CD4-positive, alpha-beta T cell treated with Interleukin-6 at 100 ng/mL for 8 hours (primary cell): ENCODE measurements at places on chromosomes 6 and 20.

DNA sequence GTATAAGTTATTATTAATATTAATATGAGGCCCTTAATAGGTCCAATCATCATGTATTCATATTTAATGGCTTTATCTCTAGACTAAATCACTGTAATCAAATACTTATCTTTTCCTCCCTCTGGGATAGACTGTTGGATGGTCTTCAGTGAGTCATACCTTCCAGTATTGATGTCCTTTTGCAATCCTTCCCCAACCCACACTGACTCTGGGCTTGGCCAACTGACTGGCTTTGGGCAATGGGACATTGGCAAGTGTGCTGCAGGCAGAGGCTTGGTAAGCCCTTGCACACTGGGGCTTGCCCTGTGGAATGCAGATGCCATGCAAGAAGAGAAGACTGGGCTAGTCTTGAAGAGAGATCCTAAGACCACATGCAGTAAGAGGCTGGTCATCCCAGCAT, 136.6 kb downstream of the CCDC170 start:
- no peak for DNase-seq

DNA sequence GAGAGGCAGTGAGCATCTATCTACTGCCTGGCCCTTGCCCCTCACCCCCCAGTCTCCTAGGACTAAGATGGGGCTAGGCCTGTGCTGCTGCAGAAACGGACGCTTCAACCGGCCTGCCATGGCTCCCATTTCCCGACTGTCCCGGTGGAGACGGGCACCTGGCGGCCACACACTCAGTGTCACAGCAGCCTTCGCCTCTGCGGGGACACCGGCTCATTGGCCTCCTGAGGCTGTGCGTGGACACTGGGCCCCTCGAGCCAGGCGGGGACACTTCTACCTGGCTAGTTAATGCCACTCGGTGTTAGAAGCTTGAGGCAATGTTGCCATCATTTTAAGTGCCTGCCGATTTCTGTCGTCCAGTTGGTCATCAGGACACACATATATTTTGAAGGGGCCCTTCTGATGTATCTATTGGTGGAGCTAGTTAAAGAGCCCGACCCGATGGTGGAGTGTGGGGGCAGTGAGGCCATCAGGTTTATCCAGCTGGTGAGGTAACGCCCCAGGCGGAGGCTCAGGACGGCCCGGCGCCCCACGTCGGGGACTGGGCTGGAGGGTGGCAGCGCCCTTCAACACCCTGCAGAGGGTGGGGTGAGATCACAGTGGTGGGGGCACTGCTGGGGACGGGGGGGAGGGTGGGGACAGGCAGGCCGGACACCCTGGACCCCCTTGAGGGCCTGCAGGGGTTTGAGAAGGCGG, 58.9 kb upstream of the GATA5 start:
- no peak for DNase-seq

- no peak for DNase-seq
These were observed 119.8 kb downstream of the SGK1 start for GRCh38 chr6:134198093-134198492.

DNA sequence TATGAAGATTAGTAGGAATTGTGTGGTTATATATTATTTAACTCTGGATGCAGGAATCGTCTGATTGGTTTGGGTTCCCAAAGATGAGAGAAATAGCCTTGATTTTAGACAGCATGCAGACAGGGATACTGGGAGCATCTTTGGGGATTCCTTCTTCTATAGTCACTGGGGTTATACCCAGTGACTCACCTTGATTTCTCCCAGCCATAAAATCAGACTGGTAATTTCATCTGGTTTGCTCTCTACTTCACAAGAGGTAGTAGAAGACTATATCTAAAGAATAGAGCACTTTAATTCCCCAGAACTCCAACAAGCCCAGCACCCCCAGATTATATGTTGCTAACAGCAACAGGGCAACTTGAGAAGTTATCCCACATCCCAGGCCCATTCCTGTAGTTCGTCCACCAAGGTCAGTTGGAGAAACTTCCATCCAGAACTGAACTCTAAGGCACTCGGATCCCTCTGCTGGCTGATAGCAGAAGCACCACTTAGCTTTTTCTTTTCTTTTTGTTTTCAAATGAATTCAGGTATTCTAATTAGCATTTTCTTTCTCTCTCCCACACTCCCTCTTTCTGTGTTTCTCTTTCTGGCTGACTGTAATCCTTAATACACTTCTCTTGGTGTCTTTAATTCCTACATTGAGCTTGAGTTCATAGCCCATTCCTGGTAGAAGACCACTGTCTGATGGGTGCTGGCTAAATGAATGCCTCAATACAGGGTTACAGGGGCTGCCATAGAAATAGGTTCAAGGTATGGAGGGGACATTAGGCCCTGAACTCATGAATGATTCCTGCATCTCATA, 20.4 kb upstream of the EFHC1 start:
- DNase-seq = peak; percentile 44

GRCh38 chr20:15759594-15759993, 813.7 kb downstream of the KIF16B start:
- DNase-seq = no peak

DNA sequence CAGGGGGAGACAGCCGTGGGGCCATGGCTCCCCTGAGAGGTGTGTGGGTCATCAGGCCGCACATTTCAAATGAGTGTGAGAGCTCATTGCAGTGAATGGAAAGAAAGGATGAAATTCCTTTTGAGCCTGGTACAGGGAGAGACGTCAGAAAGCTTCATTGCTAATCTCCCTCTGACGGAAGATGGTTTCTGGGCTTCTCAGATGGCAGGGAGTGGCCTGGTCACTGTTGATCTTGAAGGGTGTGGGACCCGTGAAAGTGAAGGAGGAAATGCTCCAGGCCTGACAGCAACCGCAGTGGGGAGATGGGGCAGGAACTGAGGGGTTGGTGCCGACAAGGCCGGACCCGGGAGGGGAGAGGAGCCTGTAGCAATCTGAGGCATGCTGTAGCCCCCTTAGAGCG, 127.4 kb downstream of the MYLK4 start:
- DNase-seq = no peak

DNA sequence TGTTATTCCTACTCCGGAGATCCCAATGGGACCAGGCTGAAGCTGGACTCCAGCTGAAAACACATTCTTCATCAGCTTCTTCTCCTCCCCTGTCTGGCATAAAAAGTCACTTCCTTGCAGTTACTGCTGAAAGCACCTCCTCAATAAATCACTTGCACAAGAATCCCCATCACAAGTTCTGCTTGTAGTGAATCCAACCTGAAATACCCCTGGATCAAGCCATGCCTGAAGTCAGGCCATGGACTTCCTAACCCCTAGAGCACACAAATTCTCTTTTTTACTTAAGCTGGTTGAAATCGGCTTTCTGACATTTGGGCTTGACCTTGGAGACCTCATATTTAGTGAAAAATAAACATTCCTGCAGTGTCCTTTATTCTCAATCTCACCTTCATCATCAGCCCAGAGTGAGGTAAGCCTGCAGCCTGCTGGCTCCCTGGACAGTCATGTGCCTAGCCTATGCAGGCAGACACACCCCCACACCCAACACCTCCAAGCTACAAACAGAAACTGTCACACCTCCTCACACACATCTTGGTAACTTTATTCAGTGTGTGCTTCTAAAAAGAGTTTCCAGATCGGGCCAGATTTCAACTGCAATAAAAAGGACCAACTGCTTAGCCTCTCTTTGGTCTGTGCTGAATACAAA, 51.5 kb upstream of the PTPRT start:
- no peak for DNase-seq
